ENCODE measurements at places on chromosomes 12 and 14.

GRCh38 chr12:24555730-24556129, 393.2 kb downstream of the BCAT1 start:
- DNase-seq, result no peak

DNA sequence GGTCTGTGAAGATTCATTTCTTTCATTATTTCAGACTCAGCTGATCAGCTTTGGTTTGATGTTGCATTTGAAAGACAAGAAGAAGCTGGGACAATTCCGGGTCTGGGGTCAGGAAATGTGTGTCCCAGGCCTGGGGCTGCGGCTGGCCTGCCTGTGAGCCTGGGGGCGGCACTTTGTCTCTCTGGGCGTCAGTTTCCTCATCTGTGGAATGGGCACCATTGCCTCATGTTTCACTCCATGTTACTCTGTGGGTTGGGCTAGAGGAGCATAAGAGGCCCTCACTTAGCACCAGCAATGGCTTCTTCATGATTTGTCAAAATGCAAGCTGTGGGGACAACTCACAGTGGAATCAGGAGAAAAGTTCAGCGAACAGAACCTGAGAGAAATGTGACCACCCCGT, 570.1 kb downstream of the VRK1 start:
- no peak for DNase-seq

GRCh38 chr12:130813436-130813835, 25.6 kb downstream of the STX2 start:
- no peak for DNase-seq

DNA sequence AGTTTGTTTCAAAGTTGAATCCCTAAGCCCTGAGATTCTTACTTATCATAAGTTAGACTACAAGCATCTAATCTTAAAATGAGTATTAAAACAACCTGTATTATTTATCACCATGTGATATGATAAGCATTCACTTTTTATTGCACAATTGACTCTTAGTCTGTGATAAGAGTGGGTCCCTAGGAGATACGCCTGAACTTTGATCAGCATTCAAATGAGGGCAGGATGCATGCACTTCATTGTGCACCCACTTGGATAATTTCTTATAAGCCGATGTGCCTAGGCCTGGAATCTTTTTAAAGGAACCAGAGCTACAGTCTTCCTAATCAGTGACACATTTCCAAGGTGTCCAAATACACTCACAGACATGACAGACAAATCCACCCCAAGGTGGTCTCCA, 31.4 kb upstream of the SPTLC2 start:
- no peak for DNase-seq

DNA sequence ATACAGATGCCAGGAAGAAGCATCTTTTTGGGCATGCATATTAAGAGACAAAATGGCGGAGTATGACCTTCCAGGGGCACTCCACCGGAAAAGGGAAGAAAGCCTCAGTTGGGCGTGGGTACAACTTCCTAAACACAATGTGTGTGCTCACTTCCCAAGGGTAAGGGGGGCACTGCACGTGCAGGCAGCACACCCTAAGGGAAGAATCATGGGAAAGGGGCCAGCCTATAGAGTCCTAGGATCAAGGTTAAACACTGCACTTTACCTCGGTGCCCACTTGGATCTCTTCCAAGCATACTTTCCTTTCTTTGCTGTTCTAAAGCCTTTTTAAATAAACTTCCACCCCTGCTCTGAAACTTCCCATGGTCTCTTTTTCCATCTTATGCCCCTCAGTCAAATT, 14.8 kb downstream of the OR6J1 start:
- DNase-seq, result no peak

GRCh38 chr14:26794731-26795130, 196.9 kb upstream of the NOVA1 start:
- no peak for DNase-seq

GRCh38 chr12:2294651-2295475, 242.1 kb downstream of the CACNA1C start:
- DNase-seq, result no peak

- DNase-seq, result no peak
Observed at GRCh38 chr14:54814076-54814475, 88.5 kb downstream of the GCH1 start.

- DNase-seq, result no peak
Observed at GRCh38 chr12:120276734-120277133, 11.2 kb upstream of the PXN start.

GRCh38 chr12:18676141-18676540, 61.7 kb downstream of the PLCZ1 start:
- DNase-seq, result no peak

GRCh38 chr12:3672113-3672509, 80.8 kb downstream of the CRACR2A start:
- DNase-seq, result no peak

GRCh38 chr12:109652977-109653264, 60.7 kb upstream of the FAM222A start:
- DNase-seq, result no peak

- no peak for DNase-seq
Observed at GRCh38 chr12:88141425-88141773, 489 bp downstream of the CEP290 start.

DNA sequence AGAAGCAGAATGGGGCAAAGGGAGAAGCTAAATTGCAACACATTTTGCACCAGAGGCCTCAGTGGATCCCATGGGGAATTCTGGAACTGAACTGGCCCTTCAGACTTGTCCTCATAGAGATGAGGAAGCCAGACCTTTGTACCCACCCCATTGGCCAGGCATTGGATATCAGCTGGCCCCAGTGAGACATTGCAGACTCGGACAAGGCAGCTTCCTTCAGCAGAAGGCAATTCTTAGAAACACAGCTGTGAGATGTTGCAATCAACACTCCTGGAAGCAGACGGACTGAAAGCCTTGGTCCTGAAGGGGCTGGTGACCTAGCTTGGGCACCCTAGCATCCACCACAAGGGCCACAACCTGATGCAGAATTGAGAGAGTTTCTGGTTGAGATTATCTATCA, 218.1 kb downstream of the MSRB3 start:
- no peak for DNase-seq

GRCh38 chr12:10554756-10555481, 49.2 kb downstream of the EIF2S3B start:
- DNase-seq, result no peak

GRCh38 chr14:22547313-22547947, 41.6 kb downstream of the DAD1 start:
- DNase-seq, result no peak
